HCT116 (cell line): ENCODE measurements at places on chromosomes 7 and 10.

DNA sequence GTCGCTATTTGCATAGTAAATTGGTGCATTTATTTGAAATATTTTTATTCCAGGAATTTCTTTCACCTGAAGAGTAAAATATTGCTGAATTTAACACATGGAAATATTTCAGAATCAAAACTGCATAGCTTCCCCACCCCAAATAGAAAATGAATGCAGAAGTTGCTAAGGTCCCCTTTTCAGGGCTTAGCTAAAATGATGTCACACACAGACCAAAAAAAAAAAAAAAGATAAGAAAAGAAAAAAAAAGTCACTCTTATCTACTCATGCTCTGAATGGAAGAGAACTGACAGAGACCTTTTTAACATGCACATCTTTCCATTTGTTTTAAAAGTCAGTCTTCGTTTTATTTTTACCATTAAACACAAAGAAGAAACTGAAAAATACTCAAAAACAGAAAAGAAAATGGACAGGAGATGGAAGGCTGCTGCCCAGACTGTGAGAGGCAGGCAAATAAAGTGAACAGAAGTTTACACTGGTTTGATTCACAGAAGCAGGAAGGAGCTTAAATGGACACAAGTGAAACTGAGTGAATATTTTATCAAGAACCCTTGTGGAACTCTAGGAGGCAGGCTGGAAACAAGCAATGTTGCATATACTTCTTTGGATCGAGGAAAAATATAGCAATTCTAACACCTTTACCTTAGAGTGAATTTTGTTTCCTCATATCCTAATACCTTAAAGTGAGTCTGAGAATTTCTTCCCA lies 32.0 kb downstream of the PSMC2 start:
- DNase-seq = no peak

DNA sequence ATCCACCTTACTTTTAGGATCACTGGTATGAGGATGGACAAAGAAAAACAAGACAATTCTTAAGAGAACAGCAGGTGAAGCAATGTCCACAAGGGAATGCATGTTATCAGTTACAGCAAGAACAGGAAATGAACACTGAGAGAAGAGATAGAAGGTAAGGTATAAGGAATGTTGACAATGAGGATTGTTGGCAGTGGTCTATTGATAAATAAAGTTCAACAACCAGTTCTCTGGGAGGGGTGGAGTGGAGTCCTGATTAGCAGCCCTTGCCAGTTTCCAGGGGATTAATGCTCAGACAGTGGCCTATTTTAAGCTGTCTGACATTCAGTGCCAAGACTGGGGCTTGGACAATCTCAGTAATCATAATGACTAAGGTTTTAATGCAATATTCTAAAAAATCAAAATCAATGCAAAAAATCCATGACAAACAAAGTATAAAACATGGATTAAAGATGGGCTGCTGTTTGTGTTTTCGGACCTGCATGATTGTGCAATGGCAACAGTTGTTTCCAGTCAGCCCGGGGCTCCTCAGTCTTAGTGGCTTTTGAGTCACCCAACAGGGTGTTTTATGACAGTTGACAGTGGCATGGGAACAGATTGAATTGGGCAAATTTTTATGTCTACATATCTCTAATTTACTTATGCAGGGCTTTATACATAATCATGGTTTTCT lies 13.8 kb upstream of the AKR1B1 start:
- DNase-seq = no peak

DNA sequence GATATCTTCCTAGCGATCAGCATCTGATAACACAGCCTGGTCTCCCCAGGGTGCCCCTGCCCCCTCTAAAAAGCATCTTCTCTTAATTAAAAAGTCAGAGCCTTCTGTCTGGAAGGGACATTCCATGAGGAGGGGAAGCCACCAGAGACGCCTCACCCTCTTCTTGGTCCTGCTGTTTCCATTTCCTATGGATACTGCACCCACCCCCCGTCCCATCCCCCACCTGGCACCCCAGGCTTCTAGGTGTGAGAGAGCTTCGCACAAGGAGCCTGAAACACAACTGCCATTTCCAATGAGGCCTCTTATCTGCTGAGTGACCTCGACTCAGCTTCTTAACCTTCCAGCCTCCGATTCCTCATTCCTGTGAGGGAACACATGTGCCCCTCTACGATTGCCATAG lies 51.4 kb downstream of the COL13A1 start:
- no peak for DNase-seq

DNA sequence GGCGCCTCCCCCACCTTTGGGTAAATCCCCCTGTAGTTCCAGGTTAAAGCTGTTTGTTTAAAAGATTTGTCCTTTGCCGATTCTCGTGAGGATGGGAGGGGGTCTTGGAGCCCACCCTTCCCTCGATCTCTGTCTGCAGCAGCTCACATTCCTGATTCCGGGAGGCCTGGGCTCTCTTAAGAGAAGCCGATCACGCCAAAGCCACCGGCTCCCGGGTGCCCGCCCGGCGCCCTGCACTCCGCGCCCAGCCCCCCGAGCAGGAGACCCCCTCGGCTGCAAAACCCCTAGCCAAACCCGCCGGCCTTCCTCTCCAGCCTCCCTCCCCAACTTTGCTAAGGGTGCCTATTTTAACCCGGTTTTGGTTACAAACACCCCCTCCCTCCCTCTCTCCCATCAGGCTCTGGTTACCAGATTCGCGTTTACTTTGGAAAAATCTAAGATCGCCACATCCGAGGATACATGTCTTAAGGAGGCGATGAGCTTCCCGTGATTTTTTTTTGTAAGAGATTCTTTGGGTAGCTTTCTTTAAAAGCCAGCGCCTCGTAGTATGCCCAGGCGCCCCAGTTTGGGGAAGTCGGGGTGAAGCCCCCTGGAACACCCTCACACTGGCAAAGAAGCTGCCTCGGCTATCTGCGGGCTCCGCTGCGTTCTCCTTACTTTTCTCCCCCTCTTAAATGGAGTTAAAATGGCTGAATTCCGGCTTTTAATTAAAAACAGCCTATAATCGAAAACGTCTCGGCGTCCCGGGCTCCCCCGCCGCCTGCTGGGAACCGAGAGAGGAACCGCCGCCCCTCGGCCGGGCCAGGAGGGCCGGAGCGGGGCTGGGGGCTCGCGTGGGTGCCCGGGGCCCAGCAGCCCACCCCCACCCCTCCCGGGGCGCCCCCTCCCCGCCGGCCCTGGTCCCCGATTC lies 983 bp downstream of the TNRC18 start:
- no peak for DNase-seq

DNA sequence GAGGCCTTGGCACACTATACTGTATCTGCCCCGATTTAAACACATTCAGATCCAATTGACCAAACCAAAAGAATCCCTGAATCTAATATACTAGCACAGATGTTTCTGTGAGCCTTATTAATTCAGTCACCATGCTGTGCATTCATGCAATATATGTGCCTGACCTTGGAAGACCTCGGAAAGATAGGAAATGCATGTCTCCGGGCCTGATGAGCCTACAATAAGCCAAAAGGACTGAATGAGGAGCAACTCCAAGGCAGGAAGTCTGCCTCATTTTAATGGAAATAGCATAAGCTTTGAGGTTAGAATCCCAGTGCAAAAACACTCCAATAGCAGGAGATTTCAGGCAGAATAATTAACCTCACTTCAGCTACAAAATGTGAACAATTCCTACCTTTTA lies 316.7 kb downstream of the LRRTM3 start:
- DNase-seq = no peak

GRCh38 chr7:55531536-55531935 lies 40.8 kb downstream of the VOPP1 start:
- DNase-seq = no peak

GRCh38 chr7:64078699-64078994 lies 33.4 kb downstream of the ZNF727 start:
- DNase-seq = no peak

DNA sequence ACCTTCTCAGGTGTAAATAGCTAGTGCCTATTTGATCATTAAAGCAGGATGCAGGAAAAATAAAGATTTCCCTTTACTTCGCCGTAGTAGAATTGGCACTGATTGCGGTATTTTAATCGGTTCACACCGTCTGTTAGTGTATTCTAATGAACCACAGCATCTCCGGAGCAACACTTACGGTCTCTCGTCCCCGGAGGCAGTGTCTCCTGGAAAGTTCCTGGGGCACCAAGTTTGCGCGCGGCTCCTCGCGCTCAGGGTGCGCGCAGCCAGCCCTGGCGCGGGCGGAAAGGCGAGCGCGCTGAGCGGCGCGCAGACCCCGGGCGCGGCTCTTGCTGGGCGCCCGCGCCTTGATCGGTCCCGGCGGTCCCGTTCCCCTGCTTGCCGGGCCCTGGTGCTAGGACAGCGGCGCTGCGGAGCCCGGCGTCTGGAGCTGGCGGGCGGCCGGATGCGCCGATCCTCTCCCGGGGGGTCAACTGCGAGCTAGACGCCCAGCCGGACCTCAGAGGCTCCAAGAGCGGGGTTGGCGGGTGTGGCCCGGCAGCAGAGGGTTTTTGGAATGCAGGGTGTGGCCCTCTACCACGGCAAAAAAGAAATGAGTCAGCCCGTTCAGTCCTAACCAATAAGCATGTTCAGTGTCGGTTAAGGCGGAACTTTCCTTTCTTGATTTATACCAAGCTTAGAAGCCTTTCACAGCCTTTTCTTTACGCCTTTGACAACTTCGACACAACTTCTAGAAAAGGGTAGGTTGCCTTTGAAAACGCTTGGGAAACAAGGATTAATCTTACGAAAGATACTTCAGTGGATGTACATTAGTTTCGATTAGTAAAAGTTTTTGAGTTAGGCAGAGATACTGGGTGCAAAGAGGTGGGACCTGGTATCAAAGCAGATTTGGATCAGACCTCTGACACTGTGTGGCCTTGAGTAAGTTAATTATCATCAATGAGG lies 166.8 kb upstream of the ASAH2 start:
- peak; percentile 86 for DNase-seq

DNA sequence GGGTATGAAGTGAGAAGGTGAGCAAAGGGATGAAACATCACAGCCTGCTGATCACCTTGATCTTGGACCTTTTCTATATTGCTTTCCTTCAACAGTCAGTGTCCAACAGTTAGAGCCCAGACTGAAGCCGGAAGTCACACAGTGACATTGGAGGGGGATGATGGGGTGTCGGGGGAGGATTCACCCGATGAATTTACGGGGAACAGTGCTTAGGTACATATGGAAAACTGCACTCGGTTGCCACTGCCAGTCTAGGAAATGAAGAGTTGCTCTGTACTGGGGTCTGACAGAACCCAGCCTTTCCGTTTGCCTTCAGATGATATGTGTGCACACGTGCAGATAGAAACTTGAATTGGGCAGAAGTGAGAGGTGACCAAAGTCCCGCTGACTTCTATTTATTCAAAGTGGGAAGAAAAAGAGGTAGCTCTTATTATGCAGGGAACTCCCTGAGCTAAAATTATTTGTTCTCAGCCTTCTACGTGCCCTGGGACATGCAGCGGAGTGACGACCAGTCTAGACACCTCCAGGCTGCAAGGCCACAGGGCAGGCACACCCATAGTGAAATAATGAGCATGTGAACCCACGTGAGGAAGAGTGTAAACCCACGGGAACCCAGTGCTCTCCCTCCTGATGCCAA lies 107.2 kb upstream of the INHBA start:
- DNase-seq = no peak

DNA sequence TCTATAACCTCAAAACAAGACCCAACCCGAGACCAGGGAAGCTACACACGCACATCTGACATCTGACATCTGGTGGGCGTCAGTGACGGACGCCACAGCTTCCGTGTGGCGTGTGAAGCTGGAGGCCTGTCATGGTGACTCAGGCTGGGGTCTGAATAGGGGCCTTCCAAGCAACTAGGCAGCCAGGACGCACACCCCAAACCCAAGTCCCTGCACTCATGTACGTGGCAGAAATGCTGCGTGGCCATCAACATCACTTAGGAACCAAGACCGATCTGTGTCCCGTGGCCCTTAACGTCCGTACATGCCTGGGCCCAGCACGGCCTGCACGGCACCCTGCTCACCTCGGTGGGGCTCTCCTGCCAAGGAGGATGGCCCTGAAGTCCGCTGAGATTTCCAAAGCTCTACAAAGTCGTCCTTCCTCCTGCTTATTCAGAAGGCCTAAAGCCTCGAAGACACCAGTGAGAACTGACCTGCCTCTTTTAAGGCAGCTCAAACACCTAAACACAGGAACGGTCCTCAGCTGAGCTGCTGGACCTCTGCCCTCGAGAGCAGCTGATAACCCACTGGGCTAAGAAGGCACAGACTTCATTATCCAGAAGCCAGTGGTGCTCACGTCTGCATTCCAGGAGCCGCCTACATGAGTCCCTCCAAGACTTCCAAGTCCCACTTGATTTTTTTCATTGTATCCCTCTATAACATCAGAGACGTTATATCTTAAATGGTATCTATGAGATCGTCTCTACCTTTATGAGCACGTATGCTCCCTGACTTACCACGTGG lies 82.5 kb downstream of the DIP2C start:
- no peak for DNase-seq

GRCh38 chr10:90373911-90374310 lies 483.9 kb downstream of the HTR7 start:
- no peak for DNase-seq

DNA sequence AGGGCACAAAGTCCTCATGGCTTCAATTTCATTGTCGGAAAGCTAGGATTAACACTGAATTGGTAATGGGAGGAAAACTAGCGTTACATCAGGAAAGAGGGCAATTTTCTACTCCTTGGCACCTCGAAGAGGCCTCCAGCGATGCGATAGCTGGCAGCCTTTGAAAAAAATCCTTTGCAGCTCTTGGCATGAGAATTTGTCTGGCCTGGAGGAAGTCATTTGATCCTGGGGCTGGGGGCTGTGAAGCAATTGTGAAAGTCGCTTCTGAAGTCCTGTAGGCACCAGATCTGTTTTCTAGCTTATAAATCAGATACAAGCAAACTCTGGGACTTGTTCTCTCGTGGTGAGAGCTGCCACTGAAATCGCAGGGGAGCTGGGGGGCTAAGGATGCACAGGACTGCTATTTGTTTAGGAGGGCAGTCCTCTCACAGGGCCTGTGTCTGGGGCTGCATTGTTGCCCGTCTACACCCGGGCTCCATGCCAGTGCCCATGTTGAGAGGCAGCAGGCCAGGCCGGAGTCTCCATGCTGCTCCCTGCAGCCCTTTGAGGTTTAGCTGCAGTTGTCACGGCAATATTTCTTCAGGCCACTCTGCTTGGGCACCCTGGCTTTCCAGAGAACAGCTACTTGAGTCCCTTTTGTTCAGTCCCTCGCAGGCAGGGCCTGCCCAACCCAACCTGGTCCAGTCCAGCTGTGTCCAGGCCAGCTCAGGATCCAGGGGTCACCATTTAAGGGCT lies 206.8 kb upstream of the LYZL1 start:
- DNase-seq = no peak

- DNase-seq = no peak
These were observed 133.7 kb upstream of the SEMA3E start for GRCh38 chr7:83782628-83783027.

- DNase-seq = no peak
These were observed 24.8 kb downstream of the GBX1 start for GRCh38 chr7:151142686-151143040.

DNA sequence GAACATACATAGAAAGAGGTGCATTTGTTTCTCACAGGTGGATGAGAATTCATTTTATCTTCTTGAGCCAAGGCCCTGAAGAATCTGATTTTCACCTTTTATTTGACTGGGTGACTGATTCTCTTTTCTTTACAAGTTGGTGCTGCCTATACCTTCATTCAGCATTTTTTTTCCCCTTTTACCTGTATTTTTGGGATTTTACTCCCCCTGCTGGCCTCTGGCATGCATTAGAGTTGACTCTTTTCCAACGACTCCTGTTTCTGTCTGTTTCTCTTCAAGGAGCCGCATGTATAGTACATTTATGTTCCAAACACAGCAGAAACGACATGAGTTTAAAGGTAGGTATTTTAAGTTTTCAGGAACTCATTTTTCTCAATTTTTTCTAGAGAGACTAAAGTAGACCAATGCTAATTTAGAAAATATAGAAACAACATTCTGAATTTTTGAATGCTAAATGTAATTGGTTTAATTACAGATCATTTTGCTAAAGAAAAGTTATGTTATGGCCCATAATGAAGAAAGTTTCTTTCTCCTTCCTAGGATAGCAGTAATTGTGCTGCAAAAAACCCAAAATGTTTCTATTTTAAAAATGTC lies 149.8 kb upstream of the HDAC9 start:
- peak; percentile 46 for DNase-seq
